ENCODE measurements at places on chromosomes 6 and 20.

DNA sequence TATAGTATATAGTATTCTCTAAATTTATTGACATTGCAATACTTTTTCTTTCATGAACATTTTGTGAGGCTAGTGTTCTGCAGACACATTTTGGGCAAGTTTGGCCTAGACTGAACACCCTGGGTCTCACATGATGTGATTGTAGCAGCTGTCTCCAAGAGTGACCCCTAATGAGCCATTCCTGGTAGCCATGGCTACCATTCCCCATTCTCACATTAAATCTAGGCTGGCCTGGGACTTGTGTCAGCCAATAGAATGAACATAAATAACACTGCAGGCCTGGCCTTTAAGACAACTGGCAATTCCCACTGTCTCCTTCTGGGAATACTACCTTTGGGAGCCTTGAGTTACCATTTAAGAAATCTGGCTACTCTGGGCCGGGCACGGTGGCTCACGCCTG is 38.0 kb upstream of the TASP1 start:
- DNase-seq = no peak

DNA sequence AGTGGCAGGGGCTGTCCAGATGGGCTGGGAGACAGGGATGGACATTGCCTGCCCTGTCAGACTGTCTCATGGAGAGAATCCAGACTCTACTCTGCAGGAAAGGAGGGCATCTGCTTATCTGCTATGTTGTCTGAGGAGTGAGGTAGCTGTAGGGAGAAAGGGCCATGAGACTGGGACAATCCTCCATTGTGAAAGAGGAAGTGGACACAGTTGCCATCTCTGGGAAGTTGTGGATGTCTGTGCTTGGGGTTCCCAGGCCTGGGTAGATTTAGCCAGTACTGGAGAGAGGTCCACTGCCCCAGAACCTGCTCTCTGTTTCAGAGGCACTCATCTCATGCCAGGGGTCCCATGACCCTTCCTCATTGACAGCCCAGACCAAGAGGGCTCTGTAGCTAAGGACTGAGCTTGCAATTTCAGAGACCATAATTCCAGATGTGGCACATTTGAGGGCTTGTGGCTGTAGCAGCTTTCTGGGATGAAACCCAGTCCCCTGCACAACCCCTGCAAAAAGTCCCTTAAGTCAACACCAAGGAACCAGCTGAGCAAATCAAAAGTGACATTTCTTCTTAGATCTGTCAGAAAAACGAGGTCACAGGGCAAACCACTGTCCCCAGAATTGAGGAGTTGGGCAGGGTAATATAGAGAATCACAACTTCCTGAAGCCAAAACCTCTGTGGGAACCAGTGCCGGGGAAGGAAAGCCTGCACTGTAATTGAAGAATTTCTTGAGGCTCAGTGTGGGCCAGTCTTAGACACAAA is 4.1 kb upstream of the SIRPG start:
- DNase-seq = no peak

GRCh38 chr6:9062596-9062995 is 627.3 kb upstream of the SLC35B3 start:
- no peak for DNase-seq

GRCh38 chr6:117616391-117617209 is 14.3 kb upstream of the GOPC start:
- DNase-seq = no peak

GRCh38 chr6:9168669-9169068 is 733.3 kb upstream of the SLC35B3 start:
- no peak for DNase-seq

DNA sequence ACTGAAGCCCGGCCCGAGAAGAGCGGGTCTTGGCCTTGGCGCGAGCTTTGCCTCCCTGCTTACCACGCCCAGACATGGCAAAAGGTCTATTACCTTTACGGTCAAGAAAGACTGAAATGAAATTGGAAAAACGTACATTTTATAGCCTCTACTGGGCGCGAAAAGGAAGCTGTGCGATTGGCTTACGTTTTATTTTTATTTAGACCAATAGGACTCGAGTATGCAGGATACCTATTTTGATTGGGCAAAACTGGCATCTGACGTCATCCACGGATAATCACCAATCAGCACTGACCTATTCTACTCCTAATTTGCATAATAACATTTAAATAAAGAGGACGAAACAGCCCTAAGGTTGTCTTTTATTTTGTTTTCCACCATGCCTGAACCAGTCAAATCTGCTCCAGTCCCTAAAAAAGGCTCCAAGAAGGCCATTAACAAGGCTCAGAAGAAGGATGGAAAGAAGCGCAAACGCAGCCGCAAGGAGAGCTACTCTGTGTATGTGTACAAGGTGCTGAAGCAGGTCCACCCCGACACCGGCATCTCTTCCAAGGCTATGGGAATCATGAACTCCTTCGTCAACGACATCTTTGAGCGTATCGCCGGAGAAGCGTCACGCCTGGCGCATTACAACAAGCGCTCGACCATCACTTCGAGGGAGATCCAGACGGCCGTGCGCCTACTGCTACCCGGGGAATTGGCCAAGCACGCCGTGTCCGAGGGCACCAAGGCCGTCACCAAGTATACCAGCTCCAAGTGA is 97.4 kb downstream of the OR2B2 start:
- DNase-seq = peak; percentile 80

- no peak for DNase-seq
Measured at GRCh38 chr6:42915732-42916131, at the start of gene PTCRA. Gene PTCRA, plus strand, starts transcription at chr6:42916053. Its CDS starts 17 bp downstream, at chr6:42916070.

- DNase-seq = no peak
Measured at GRCh38 chr6:149045404-149045803, 272.1 kb upstream of the TAB2 start.

- DNase-seq = peak; percentile 81
Measured at GRCh38 chr6:31952140-31952805, 6.4 kb downstream of the CFB start.

DNA sequence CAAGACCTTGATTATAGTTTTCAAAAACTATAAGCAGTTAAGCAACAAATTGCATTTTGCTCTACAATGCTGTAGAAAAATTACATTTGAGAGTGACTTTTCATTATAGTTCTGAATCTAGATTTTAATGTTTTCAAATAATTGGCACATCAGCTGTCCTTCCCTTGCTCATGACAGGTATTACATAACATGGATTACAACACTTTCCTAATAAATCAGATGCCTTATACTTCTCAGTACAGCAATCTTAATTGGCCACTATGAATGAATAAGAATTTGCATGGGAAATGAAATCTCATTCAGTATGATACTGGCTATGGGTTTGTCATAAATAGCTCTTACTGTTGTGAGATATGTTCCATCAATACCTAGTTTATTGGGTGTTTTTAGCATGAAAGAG is 29.9 kb downstream of the HSF2 start:
- no peak for DNase-seq
